A549 treated with ZK216348 at 1 μM for 4 hours (cell line): ENCODE measurements at places on chromosomes 4 and X. TPM values are rescaled to one million over a fixed set of nuclear protein-coding genes. Genes with fewer than 3 reads are reported as not detected.

NSUN7 gene
- total RNA-seq = 0.13 to 0.65 TPM (median 0.57 TPM) in 5 replicates

TCEANC gene
- 0.40 to 1.1 TPM (median 0.82 TPM) in 5 replicates for total RNA-seq

UBE2A gene
- total RNA-seq = 131 to 159 TPM (median 144 TPM) in 5 replicates

MTTP gene
- not detected in 5 replicates for total RNA-seq

KCNE5 gene
- total RNA-seq = 0.09 to 0.22 TPM (median 0.15 TPM) in 3 of 5 replicates, not detected in the others

PGK1 gene
- total RNA-seq = 576 to 603 TPM (median 590 TPM) in 5 replicates

RAPGEF2 gene
- 8.5 to 16.4 TPM (median 11.2 TPM) in 5 replicates for total RNA-seq

HERC5 gene
- 3.6 to 4.6 TPM (median 4.1 TPM) in 5 replicates for total RNA-seq

SGMS2 gene
- 13.9 to 29.8 TPM (median 22.6 TPM) in 5 replicates for total RNA-seq

SPANXC gene
- 0.74 to 2.4 TPM (median 0.76 TPM) in 3 of 5 replicates, not detected in the others for total RNA-seq

EFHC2 gene
- 0.14 to 0.67 TPM (median 0.23 TPM) in 4 of 5 replicates, not detected in the other for total RNA-seq

AR gene
- total RNA-seq = 2.6 to 3.9 TPM (median 3.2 TPM) in 5 replicates

CLNK gene
- not detected in 5 replicates for total RNA-seq

SPACA5 gene
- total RNA-seq = not detected in 5 replicates

PGAM4 gene
- 0.33 to 0.54 TPM (median 0.49 TPM) in 4 of 5 replicates, not detected in the other for total RNA-seq

TSPAN6 gene
- 32.1 to 46.5 TPM (median 38.3 TPM) in 5 replicates for total RNA-seq

RASGEF1B gene
- not detected in 5 replicates for total RNA-seq

USP46 gene
- 4.9 to 8.4 TPM (median 7.7 TPM) in 5 replicates for total RNA-seq

XK gene
- total RNA-seq = 0.31 to 0.56 TPM (median 0.37 TPM) in 5 replicates

RPA4 gene
- 0.14 to 0.42 TPM (median 0.23 TPM) in 4 of 5 replicates, not detected in the other for total RNA-seq

ADH1C gene
- not detected in 5 replicates for total RNA-seq

PNMA6F gene
- not detected in 5 replicates for total RNA-seq

ARHGAP24 gene
- total RNA-seq = 2.9 to 4.5 TPM (median 3.9 TPM) in 5 replicates

ZMAT1 gene
- total RNA-seq = 0.05 to 0.07 TPM (median 0.05 TPM) in 3 of 5 replicates, not detected in the others

CNKSR2 gene
- total RNA-seq = 2.5 to 5.3 TPM (median 3.1 TPM) in 5 replicates

CENPVL1 gene
- not detected in 5 replicates for total RNA-seq

RELL1 gene
- 4.7 to 7.5 TPM (median 6.3 TPM) in 5 replicates for total RNA-seq

HSD17B11 gene
- 37.4 to 56.5 TPM (median 54.4 TPM) in 5 replicates for total RNA-seq

HELT gene
- total RNA-seq = not detected in 5 replicates

UGT2B15 gene
- total RNA-seq = 0.06 to 0.19 TPM in 2 of 5 replicates, not detected in the others

KIF4A gene
- total RNA-seq = 24.7 to 29.6 TPM (median 27.7 TPM) in 5 replicates

TCP11X1 gene
- total RNA-seq = not detected in 5 replicates

SLC9B1 gene
- total RNA-seq = 0.41 TPM in 1 of 5 replicates, not detected in the others

GNRHR gene
- total RNA-seq = not detected in 5 replicates

CASP6 gene
- total RNA-seq = 14.7 to 18.0 TPM (median 15.3 TPM) in 5 replicates

SFRP2 gene
- not detected in 5 replicates for total RNA-seq

CYTL1 gene
- total RNA-seq = not detected in 5 replicates

BRS3 gene
- total RNA-seq = not detected in 5 replicates

SLC34A2 gene
- total RNA-seq = 0.19 TPM in 1 of 5 replicates, not detected in the others

REPS2 gene
- total RNA-seq = 0.50 to 2.2 TPM (median 0.81 TPM) in 5 replicates

PPBP gene
- total RNA-seq = not detected in 5 replicates
